AG04450 (cell line): ENCODE measurements at places on chromosomes 2 and 18. TPM values are rescaled to one million over a fixed set of nuclear protein-coding genes. Genes with fewer than 3 reads are reported as not detected.

Gene NEURL3
- polyA plus RNA-seq, result not detected in 2 replicates

Gene LRATD1
- polyA plus RNA-seq, result 1.9 and 2.0 TPM in 2 replicates

- no peak for DNase-seq
Measured at GRCh38 chr2:3126911-3127621, 250.6 kb downstream of the EIPR1 start.

DNA sequence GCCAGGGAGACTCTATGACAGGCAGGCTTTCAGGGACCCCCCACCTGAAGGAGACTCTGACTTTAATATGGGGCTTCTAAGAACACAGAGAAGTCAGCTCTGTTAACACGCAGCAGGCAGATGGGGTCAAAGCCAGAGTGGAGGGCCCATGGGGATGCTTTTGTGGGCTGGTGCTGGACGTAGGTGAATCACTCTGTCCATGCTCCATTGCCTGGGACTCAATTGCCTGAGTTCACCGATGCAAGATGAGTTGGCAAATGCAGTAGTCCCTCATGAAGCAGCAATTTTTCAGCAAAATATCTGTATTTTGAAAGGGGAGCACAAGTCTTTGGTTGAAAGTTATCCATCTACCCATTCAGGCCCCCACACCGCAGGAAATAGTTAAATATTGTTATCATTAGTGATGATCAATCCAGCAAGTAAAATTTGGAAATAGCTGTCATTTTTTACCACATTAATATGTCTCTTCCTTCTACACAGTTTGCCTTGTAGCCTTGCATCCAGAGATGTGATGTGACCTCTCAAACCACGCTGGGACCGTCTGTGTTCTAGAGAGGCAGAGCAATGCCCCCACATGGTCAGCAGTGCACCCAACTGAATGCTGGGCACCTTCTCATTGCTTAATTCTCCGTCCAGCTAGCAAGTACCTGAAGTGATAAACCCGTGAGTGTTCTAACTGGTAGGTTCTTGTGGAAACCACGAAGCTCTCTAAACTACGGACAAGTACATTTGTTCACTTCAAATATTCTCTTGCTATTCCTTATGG is 34.8 kb upstream of the FAM110C start:
- no peak for DNase-seq

- no peak for DNase-seq
Measured at GRCh38 chr2:88599527-88599926, 27.7 kb downstream of the EIF2AK3 start.

GRCh38 chr2:45433363-45433762 is 177.7 kb downstream of the SRBD1 start:
- DNase-seq, result no peak

- DNase-seq, result no peak
Measured at GRCh38 chr2:25303633-25304236, 38.0 kb downstream of the DNMT3A start.

DNA sequence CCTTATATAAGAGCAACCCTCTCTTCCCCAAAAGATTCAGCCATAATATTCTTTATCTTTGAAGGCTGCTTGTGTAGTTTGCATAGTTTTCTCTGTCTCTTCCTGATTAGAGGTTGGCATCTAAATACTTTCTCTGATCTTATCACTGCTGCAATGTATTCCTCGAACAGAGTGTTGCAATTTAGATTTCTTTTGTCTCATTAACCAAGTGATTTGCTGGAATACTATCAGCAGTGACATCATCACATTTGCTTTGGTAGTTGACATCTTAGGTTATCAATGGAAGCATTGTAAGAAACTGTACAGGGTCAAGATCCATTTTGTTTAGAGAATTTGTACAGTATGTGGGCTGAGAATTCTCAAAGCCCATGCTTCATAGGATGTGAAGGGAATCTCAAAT is 72.0 kb upstream of the NEUROD1 start:
- no peak for DNase-seq

GRCh38 chr2:174066871-174067270 is 101.7 kb upstream of the SP3 start:
- DNase-seq, result no peak

GRCh38 chr2:8779795-8780671 is 57.4 kb downstream of the KIDINS220 start:
- DNase-seq, result no peak

DNA sequence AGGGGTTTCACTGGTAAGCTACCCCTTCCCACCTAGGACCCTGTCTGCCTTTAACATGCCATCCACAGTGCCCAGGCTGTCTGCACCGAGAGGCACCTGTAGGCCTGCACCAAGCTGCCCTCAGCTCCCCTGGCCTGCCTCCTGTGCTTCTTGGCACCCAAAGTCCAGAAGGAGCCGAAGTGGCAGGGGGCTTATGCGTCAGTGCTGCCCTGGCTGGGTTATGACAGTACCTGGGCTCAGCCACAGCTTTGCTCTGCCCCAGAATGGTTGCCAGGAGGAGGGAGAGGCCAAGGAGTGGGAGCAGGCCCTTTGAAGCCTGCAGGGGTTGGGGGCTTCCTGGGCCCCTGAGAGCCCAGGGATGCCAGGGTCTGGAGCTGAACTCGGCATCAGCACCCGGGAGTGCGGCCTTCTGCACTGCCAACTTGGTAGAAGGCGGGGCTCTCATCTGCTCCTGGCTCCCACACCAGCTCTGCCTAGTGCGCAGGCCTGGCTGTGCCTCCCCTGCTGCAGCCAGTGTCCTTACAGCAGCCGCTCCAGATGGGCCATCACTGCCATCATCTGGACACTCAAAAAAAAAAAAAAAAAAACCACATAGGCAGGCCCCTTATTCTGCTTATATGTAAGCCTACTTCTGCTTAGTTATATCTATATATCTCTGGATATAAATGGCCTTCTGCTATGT is 155.4 kb downstream of the THSD7B start:
- DNase-seq, result no peak

Gene MAP2
- polyA plus RNA-seq, result 0.69 and 1.1 TPM in 2 replicates

Gene MRPL44
- polyA plus RNA-seq, result 22.0 and 24.3 TPM in 2 replicates

Gene COBLL1
- 0.48 and 0.79 TPM in 2 replicates for polyA plus RNA-seq

Gene MRPL53
- 25.9 and 32.8 TPM in 2 replicates for polyA plus RNA-seq

GRCh38 chr2:105418522-105418921 is 19.7 kb upstream of the FHL2 start:
- no peak for DNase-seq

Gene DNMT3A
- 4.1 and 6.8 TPM in 2 replicates for polyA plus RNA-seq

DNA sequence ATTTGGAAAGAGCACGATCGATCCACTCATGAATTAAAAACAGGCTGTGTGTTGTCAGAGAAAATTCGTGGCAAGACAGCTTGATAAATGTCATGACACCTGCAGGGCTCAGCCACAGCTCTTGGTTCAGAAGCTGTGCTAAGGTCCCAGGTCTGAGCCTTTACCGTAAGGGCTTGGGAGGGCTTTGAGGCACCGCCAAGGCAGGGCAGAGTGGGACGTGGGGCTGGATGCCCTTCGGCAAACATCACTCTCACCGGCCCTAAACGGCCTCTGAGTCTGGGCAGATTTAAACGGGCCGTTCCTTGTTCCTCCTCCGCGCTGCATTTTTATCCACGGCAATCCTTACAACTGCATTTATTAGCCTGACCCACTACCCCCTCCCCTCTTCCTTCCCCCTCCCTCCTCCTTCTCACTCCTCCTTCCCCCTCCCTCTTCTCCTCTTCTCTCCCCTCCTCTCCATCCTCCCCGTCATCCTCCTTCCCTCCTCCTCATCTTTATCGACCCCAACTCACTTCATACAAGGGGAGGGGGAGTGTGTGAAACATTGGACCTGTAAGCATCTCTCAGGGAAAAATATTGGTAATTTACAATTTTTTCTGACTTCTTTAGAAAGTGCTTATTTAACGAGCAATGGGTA is 33.9 kb downstream of the MBP start:
- no peak for DNase-seq

- no peak for DNase-seq
Measured at GRCh38 chr18:24011123-24011917, 3.2 kb upstream of the TTC39C start.

DNA sequence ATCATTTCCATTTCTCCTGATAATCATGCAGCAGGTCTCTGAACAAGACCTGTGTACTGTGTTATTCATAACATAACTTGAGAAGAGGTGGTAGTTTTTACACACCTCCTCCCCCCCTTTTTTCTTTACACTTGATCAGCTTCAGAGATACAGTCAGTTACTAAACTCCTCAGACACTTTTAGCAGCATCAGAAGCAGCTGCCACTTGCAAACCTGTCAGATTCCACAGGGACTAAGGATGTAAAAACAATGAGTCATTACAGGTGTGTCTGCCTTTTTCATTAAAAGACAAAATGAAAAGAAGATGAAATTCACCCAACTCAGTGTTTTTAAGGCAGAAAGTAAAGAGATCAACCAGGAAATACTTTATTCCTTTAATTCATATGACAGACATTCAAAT is 254.0 kb downstream of the NRXN1 start:
- no peak for DNase-seq

Gene TTN
- polyA plus RNA-seq, result 0.06 and 0.07 TPM in 2 replicates

- DNase-seq, result no peak
Measured at GRCh38 chr2:223366566-223366965, 235.6 kb downstream of the SCG2 start.

GRCh38 chr2:215038421-215038820 is 100.0 kb downstream of the ABCA12 start:
- DNase-seq, result no peak

DNA sequence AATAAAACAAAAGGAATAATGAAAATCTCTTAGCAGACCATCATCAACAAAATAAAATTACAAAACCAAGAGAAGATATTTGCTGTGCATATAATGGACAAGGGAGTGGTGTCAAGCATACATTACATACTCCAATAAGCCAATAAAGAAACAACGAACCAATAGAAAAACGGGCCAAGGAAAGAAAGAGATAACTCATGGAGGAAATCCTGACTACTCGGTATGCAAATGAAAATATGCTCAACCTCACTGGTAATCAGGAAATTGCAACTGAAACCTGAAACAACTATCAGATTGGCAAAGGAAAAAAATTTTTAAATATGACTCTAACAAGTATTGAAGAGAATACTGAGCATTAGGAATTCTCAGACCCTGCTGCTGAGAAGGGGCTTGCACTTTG is 84.7 kb downstream of the BCL2 start:
- DNase-seq, result no peak

Gene CD28
- not detected in 2 replicates for polyA plus RNA-seq

Gene ZSWIM2
- polyA plus RNA-seq, result 0.10 TPM in 1 of 2 replicates, not detected in the other

- DNase-seq, result no peak
Measured at GRCh38 chr18:44502790-44503189, 177.9 kb upstream of the SETBP1 start.

- DNase-seq, result no peak
Measured at GRCh38 chr2:12543978-12544558, 172.7 kb upstream of the TRIB2 start.

DNA sequence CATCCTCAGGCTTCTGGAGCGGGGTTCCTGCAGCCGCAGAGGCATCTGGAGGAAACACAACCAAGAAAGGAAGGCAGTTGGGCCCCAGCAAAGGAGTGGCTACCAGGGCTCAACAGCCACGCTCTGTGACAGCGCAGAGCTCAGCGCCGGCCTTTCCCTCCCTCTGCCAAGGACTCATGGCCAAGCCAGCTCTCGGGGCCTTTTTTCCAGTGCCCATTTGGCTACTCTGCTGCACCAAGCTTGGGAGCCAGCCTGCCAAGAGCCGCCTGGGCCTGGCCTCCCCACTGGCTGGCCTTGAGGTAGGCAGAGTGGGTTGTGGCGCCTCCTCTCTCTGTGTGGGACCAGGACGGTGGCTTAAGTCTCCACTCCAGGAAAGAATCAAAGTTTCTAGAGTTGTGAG is 7.2 kb upstream of the CCDC74A start:
- DNase-seq, result no peak

Gene FNDC4
- 12.3 and 12.4 TPM in 2 replicates for polyA plus RNA-seq

Gene PDIA6
- polyA plus RNA-seq, result 345 and 487 TPM in 2 replicates

- DNase-seq, result peak; percentile 97
Measured at GRCh38 chr18:50281295-50281971, at the start of gene MBD1. Gene MBD1 (minus strand): TSS chr18:50281523. CDS start chr18:50279992, 1,531 bp downstream.

Gene NAT8
- not detected in 2 replicates for polyA plus RNA-seq

Gene NEU2
- not detected in 2 replicates for polyA plus RNA-seq

- no peak for DNase-seq
Measured at GRCh38 chr2:128241896-128242295, 76.8 kb downstream of the HS6ST1 start.

GRCh38 chr2:160652236-160652635 is 158.6 kb upstream of the RBMS1 start:
- DNase-seq, result no peak

GRCh38 chr18:9986156-9986930 is 72.5 kb downstream of the VAPA start:
- no peak for DNase-seq

- DNase-seq, result no peak
Measured at GRCh38 chr2:105883911-105884694, 139.4 kb downstream of the NCK2 start.

- DNase-seq, result no peak
Measured at GRCh38 chr2:235002198-235003095, 50.6 kb downstream of the SH3BP4 start.

Gene PPP1R1C
- polyA plus RNA-seq, result 0.26 and 0.41 TPM in 2 replicates

Gene CPLX4
- not detected in 2 replicates for polyA plus RNA-seq

DNA sequence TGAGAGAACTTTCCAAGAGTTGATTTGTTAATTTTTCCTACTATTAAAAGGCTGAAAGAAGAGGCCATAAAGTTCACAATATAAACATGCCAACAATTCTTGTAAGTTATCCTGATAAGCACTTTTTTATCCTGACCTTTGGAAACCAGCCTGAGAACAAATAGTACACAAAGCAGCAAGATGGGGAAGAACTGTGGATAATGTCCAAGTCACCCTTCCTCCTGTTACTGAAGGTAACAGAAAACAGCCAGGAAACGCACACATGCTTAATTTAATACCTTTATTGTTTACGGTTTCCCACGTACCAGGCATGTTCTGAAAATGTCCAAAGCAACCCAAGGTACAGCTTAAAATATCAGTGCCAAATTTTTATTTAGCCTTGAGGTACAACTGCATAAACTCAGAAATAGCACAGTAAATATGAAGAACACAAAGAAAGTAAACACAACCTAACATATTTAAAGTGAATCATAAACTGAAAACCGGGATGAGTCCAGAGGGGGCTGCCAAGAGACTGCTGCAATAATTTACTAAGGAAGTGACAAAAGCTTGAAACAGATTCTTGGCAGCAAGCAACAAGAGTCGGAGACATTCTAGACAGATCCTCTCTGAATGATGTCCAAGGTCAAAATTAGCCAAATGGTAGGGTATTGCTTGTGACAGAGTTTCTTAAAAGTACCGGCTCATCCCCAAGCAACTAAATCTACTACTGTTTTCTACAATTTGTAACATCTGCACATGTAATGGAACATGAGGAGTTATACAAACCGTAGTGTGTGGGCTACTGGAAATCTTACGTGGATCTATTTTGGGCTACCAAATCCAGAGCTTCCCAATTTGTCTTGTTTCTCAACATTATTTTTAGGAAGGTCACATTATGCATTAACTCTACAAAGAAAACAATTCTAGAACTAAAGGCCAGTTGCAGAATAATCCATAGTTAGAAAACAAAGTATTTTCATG is 93.2 kb downstream of the CABYR start:
- DNase-seq, result no peak
